Hindlimb muscle (tissue), 1 donor: ENCODE measurements at places on chromosomes 11 and 22.

DNA sequence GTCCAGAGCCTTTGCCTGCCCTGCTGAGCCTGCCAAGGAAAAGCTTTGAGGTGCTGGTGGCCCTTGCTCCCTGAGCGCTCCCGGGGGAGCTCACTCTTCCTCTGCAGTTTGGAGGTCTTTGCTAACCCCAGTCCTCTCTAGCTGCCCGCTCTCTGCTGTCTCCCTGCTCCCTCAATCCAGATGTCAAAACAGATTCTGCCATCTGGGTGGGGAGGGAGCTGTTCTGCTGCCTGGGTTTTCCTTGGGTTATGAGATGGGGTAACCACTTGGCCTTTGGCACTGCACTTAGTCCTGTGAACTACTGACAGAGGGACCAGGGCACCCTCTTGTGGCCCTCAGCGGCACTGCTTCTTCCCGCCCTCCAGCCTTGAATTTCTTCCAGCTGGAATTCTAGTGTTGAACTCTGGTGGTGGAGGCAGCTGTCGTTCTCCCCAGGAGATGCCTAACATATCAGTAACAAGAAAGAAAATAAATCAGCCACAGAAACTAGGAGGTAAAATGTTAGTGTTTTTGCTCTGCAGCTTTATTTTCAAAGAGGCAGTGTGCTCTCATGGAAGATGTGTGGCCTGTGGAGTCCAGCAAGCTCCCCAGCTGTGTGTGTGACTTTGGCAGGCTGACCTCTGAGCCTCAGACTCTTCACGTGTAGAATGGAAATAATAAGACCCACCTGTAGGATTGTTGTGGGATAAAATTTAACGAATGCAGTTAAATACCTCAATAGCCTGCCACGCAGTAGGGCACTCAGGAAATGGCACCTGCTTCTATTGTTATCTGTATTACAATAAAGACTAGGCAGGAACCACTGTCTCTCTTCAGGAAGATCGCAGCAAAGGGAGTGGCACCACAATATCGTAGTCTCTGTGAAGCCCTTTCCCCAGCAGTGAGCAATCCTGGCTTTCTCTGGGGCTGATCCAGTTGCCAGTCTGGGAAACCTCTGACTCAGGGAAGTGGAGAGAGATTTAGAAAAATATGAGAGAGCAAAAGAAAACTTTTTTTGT is 23.4 kb downstream of the ARFGAP2 start:
- DNase-seq: peak; percentile 89

DNA sequence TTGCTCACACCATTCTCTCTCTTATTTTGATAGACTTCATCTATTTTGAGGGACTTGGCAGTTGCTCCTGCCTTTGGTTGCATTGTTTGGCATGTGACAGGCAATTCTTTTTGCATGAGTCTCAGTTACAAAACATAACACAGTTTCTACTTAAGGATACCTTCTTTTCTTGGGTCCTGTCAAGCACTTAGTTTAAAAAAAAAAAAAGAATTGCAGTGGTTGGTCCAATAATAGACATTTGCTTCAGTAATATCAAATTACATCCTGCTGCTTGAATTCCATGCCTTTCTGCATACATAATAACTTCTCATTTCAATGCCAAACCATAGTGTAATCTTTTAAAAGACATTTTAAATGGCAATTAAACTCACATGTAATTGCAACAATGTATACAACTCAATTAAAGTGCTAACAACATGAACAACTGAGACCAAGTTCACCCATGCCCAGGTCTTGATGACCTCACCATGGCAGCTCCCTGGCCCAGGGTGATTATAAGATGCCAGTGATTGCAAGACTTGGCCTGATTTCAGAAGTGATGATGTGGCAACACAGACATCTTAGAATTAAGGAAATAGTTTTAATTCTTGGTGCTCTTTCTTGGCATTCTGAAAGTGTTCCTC is 32.2 kb upstream of the PLET1 start:
- no peak for DNase-seq

DNA sequence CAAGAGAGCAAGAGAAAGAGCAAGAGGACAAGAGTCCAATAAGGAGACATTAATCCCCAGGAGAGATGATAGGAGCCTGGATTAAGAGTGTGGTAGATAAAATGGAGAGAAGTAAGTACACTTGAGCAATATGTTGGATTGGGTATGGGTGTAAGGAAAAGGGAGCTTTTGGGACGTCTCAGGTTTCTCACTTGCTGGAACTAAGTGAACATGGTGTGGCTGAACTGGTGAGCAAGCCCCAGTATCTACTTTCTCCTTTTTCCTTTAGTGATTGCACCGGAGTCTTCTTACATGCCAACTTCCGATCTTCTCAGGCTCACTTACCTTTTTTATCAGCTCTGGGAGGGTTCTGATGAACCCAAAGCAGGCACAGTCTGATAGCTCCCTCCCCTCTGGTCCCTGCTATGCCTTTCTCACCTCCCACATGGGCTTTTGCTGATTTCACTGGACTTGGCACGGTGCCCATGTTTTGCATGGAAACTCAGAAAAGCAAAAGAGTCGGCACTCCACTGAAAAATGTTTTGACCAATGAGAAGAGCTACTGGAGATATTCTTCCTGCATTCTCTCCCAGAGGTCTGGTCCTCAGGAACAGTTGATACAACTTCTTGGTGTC is 14.5 kb upstream of the APLNR start:
- no peak for DNase-seq

DNA sequence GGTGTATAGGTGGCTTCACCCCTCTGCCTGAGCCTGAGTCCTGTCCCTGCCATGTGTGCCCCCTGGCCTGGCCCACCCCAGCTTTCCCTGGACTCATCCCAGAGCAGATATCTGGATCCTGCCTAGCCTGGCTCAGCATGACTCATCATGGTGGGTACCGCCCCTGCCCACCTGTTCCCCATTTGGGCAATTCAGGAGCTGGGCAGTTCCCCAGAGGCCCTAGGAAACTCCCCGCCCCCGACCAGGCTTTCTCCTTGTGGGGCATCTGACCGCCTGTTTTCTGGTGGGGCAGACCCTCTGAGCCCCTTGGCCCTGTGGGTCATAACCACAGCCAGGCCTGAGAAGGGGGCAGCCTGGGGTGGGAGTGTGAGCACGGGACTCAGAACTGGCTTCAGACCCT is 4.4 kb downstream of the TSPO start:
- no peak for DNase-seq

DNA sequence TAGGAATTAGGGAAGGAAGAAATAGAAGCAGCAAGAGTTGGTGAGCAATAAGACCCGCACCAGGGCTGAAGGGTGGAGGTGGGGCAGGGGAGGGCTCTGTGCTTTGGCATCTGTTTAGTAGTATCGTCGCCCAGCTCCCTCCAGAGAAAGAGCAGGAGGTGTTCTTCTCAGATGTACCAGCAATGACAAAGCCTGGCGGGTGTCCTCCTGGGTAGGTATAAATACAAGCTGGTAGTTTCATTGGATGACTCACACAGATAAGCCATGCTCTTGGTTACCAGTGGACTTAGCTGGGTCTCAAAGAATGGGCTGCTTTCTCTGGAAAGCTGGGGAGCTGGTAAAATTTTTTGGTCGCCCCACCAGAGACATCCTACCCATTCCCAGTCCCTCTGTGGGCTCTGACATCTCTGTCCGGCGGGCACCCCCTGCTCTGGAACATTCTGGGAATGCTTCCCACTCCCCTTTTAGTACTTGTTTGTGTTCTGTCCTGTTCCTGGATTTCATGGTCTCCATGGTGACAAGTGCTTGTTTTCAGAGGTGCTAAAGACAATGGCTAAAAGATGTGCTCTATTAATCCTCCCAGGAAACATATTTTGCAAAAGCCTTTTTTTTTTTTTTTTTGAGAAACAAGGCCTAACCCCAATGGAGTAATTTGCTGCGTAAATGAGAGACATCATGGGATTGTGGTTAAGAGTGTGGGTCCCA is 15.4 kb upstream of the TUBA8 start:
- DNase-seq: no peak

DNA sequence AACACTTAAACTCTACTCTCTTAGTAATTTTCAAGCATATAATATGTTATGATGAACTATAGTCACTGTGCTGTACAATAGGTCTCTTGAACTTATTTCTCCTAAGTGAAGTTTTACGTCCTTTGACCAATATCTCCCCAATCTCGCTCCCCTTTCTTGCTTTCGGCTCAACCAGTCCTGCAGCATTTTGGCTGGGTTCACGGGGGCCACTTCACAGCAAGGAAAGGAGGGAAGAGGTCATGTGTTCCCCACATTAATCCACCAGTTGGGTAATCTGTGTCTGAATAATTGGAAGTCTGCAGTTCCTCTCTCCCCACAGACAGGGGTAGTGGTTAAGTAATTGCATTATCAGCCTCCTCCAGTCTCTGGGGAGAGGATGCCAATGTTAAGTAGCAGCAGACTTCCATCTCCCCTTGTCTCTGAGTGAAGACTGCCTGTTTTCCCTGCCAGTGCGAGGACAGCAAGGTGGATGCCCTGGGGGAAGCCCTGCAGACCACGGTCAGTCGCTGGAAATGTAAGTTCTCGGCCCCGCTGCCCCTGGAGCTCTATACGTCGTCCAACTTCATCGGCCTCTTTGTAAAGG is 59.2 kb upstream of the CRTAM start:
- DNase-seq: no peak

DNA sequence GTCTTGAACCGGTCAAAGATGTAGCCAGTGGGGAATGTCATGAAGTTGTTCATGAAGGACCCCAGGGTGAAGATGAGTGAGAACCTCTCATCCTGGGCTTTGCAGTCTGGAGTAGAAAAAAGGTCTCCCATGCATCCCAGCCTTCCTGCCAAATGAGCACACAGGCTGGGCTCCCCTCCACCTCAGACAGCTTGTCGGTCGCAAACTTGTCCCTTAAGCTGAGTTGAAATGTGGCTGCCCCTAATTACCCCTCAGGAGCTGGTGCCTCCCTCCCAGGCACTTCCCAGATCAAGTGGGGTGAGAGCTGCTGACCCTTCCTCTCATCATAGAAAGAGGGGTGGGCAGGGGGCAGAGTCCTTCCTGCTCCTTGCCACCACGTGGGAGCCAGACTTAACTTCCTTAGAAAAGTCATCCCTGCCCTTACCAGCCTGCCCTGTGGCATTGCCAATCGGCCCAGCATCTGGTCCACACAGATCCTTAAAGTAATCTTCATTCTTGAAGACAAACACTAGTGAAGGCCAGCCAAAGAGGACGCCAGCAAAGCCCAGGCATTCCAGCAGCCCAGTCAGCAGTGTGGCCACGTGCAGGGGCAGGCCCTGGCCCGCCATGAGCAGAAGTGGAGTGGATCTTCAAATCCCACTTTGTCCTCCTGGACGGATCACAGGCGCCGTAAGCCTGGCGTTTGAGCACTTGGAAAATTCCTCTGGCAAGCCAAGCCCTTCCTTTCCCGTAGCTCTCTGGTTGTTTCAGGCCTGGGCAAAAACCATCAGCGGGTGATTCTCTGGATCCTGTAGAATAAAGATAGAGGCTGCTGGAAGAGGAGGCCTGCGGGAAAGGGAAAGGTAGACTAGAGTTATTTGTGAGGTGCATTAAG is 1.1 kb downstream of the SLC43A3 start:
- peak; percentile 80 for DNase-seq

DNA sequence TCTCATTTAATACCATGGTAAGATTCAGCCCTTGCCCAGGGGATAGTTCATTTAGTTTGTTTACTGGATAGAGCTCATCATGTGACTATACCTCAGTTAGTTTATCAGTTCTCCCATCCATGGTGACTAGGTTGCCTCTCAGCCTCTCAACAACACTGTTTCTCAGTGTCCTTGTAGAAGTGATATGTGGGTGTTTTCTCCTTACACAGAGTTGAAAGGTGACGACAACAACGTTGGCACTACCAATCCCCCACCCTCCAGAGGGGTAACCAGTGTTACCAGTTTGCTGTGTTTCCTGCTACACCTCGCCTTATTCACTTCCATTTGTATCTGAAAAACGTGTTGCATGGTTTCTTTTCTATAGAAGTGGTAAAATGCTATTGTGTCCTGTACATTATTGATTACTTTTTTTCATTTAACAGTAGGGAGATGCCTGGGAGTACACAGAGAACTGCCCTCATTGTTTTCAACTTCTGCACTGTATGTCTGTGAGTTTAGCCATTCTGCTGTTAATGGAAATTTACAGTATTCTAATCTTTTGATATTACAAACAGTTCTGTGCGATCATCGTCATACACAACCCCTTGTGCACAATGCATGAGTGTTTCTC is 11.6 kb downstream of the NEAT1 start:
- DNase-seq: no peak

- DNase-seq: peak; percentile 16
These were observed 217.4 kb downstream of the SBF2 start for GRCh38 chr11:10076458-10077141.

DNA sequence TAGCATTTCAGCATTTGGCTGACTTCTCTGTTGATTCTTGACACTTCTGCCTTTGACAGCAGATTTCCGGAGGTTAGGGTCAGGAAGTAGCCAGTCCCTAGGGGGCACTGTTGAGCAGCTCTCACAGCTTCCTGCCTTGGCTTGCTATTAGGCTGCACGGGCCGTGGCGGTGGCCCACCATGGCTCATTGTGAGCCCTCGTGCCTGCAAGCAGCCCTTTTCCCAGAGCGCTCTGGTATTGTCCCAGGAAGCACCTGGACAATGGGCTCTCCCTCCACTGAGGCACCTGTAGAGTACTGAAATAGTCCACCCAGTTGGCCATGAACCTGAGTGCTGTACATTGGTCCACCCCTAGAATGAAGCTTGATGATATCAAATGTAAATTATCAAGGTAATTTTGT is 100.2 kb upstream of the GAL start:
- peak; percentile 6 for DNase-seq

DNA sequence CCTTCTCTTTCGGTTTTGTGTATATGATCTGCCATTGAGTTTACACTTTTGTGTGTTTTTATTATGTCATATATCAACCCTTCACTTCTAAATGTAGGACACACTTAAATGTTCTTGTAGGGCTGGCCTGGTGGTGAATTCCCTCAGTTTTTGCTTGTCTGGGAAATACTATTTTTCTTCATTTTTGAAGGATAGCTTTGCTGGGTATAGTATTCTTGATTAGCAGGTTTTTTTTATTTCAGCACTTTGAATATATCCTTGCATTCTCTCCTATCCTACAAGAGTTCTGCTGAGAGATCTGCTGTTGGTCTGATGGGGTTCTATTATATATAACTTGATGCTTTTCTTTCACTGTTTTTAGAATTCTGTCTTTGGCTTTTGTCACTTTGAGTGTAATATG is 79.1 kb downstream of the TECTA start:
- no peak for DNase-seq

DNA sequence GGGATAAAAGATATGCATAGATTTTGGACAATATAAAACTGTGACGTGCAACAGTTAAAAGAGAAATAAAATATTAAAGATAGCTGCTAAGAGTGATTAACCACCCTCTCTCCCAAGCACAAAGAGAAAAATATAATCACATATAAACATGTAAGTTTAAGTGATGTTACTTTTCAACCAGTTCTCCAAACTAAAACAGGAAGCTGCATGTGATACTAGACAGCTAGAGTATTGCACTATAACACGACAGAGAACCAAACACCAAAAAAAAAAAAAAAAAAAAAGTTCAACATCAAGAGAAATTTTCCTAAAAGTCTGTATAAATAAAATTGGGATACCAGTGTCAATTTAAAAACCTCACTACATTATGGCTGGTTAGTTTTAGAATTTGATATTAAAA is 79.1 kb downstream of the PICALM start:
- no peak for DNase-seq
